Activated CD4-positive, alpha-beta T cell treated with anti-CD3 and anti-CD28 coated beads for 1 hour (primary cell): ENCODE measurements at places on chromosomes 2 and 18.

GRCh38 chr2:70458661-70459060 lies 95.0 kb downstream of the TGFA start:
- no peak for DNase-seq

DNA sequence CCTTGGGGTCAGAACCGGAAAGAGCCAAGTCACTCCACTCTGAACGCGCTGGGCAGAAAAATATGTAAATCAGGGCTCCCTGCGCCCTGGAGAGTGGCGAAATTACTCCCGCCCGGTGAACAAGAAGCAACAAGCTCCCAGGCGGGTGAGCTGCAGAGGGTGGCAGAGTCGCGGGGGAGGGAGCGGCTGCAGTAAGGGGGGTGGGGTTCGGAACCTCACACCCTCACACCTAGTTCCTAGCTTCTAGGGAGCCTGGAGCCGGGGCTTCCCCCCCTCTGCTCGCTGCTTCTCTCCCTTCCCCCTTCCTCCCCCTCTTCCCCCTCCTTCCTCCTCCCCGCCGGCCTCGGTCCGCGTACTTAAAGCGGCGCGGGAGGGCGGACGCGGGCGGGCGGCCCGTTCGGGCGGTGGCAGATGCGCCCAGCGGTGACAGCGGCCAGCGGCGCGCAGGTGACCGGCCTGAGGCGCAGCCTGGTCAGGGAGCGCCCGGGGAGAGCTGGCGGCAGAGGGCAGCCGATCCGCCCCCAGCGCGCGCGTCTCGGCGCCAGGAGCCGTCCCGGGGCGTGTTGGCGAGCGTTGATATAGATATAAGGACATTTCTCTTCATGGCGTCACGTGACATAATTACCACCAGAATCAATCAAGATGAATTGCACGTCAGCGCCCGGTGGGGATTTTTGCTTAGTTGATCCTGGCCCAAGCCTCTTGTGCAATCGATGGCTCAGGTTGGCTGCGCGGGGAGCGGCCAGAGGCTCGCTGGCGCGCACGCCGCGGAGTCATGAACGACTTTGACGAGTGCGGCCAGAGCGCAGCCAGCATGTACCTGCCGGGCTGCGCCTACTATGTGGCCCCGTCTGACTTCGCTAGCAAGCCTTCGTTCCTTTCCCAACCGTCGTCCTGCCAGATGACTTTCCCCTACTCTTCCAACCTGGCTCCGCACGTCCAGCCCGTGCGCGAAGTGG lies at the start of gene HOXD11:
HOXD11 (plus strand) TSS at position 700 of the 959 bp plus-strand sequence; CDS start at position 776, 76 bp downstream.
- no peak for DNase-seq

DNA sequence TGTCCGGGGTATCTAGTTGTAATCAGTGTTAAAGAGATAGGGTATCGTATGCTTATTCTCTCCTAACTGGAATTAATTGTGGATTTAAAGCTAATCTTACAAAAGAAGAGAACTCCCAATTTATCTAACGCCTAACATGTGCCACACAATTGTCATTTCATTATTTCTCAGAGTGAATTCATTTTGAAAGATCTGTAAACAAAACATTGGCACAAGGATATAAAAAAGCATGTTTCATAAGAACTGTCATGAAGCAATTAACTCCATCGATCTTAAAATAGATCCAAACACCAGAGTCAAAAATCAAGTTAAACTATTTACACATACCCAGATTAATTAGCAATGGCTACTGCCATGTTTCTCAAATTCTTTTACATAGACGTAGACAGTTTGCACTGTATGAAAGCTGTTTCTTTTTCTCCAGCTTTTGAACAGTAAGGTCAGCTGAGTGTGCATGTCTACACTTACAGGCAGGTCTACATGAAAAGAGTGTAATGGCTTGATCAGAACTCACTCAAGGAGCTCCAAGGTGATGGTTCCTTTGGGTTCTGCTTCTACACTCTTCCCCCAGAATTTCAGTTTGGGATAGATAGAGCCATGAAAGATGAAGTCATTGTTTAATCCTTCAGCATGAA lies 38.8 kb downstream of the CABYR start:
- no peak for DNase-seq

DNA sequence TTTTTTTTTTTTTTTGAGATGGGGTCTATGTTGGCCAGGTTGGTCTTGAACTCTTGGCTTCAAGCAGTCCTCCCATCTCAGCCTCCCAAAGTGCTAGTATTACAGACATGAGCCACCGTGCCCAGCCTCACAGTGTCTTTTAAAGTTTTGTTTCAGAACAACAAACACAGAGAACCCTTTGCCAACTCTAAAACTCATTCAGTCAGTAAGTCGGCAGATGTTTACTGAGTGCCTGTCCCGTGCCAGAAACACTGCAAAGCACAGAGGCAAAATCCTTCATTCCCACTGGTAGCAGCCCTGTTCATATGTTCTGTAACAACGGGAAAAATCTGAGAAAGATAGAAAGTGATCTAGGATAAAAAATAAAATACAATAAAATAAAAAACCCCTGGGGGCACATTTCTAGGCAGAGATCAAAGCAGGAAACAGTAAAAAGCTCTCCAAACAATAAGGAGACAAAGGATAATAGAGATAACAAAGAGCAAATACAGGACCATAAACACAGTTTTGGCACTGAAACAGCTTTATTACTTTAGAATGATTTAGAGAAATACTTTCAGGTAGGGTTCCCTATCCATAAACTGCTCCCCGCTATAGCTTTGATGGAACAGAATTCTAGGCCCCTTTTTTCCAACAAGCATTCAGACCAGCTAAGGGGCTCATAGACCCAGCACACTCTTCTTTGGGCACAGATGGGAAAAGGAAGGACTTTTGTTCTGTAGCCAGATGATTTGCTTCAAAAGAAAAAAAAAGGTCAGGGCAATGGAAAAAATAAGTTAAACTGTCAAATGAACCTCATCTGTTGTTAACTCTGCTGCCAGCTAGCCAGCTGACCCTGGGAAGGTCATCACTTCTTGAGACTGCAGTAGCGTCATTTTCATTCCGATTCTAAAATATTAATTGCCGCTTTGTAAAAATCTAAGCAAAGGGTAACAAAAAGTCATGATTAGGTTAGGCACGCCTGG lies 212.3 kb downstream of the CDH20 start:
- no peak for DNase-seq

GRCh38 chr2:128545085-128545484 lies 226.4 kb upstream of the HS6ST1 start:
- DNase-seq: no peak

- no peak for DNase-seq
Observed at GRCh38 chr2:101524806-101525430, 50.0 kb upstream of the RFX8 start.

DNA sequence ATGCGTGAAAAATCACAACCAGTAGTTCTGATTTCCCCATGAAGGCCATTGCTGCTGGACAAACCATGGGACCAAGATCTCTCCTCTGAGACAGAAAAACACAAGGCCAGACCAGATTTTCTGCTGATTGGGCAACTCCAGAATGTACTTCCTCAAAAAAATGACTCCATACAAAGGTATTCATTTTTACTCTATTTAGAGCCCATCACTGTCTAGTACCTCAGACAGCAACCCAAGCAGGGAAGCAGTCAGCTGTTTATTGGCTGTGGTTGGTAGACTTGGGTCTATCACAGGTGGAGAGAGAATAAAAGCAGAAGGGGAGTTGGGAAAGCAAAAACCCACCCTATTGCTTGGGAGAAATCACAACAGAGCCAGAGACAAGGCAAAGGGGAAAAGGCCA lies 219.9 kb downstream of the PIK3C3 start:
- no peak for DNase-seq

GRCh38 chr2:136055929-136056688 lies 61.8 kb downstream of the CXCR4 start:
- no peak for DNase-seq

GRCh38 chr2:26485099-26485498 lies 7.2 kb upstream of the OTOF start:
- no peak for DNase-seq

DNA sequence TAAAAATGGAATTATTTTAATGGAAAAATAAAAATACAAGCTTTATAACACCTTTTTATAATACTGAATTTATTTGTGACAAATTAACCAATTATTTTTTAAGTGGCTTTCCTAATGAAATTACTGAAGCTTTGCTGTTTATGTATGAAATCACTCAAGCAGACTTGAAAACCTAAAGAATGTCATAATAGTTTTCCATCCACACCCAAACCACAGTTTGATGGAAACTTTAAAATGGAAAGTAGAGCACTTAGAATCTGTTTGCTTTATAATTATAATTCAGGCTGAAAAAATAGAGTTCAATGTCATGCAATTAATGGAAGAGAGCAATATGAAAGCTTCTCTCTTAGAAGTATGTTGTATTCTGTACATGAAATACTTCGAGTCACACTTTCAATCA lies 31.6 kb upstream of the WDR75 start:
- no peak for DNase-seq

- DNase-seq: no peak
Observed at GRCh38 chr2:205714058-205714776, 31.9 kb downstream of the NRP2 start.

- no peak for DNase-seq
Observed at GRCh38 chr2:193566886-193567285, 1372.2 kb upstream of the TMEFF2 start.

DNA sequence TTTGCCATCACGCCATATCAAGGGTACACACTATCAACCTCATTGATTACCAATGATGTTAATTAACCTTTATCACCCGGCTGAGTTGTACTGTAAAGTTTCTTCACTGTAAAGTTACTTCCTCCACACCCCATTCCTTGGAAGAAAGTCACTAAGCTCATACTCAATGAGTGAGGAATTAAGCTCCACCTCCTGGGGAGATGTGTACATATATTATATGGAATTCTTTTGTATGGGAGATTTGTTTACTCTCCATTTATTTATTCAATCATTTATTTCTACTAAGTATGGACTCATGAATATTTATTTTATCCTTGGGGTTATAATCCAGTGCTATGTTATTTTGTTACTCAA lies 56.8 kb downstream of the C2orf74 start:
- no peak for DNase-seq
